ENCODE measurements at places on chromosomes 7 and 10.

DNA sequence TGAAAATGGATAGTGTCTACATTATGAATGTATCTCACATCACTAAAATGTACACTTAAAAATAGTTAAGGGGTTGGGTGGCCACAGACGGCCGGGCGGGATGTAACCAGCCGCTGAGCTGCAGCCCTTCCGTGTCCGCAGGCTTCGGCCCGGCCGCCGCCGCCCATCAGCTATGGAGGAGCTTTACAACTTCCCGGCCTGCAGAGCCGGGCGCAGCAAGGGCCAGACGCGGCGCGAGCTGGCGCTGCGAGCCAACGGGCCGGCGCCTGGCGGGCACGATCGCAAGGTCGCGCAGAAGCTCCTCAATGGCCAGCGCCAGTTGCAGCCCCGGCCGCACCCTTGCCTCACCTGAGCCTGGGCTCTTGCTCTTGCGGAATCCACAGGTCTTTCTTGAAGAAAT is 69.1 kb downstream of the KMT2C start:
- no peak for DNase-seq

DNA sequence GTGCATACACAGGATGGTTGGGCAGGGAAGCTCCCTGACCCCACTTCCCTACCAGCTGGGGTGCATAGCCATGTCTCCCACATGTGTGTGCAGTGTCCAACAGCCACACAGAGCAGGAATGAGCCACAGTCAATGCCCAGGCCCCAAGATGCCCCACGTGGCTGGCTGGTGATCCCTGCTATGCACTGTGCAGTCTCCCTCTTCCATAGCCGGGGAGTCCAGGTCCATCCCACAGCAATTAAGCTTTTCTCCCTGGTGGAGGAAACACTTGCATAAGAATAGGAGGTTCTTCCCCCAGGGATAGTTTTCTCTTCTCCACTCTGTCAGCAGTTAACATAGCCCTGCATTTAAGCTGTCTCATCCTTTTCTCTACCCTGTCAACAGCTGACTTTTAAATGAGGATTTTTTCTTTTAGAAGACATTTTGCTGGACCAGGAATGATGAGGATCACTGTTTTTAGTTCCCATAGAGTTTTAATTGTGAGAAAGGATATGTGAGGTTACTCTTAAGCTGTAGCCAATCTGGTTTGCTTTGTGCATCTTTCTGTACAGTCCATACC is 396.5 kb upstream of the VWC2 start:
- DNase-seq, result no peak

DNA sequence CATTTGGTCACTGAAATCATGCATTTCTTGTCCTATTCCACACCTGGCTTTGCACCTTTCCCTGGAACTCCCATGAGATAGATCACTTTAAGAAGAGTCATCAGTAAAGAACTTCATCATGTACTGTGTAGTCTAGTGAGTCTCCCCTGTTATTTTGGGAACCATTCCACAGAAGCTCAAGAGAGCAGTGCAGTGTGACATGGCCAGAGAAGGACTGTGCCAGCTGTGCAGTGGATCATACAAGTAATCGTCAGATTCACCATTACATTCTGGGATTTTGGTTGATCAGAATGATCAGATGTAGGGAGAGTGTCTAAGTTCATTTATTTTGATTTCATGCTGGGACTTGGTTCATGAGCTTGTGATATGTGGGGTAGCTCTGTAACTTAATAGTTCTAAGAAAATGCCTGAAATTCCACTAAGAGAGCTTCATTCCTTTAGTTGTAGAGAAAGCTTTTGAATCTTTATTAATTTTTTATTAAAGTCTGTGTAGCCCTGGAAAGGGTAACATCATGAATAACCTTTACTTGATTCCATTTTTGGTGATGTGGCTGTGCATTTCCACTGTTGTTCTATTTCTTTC is 166.8 kb downstream of the SUGCT start:
- no peak for DNase-seq

GRCh38 chr7:3908153-3908552 is 607.1 kb downstream of the SDK1 start:
- no peak for DNase-seq

DNA sequence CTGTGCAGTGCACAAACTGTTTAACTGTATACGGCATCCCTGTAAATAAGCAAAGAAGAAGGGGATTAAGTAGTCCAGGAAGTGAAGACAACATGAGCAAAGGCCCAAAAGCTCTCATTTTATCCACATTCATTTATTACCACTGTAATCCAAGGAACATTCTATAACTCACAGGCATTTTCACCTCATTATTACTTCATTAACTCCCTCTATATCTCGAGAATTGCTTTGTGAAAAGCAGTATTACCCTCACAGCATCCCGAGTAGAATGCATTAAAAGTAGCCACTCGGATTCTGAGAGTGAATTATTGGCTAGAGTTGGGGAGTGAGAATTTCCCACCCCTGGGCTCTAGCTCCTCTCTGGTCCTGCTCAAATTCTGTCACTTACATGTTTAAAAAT is 51.0 kb upstream of the CHCHD3 start:
- DNase-seq, result no peak

GRCh38 chr7:4162884-4163564 is 519.1 kb upstream of the FOXK1 start:
- no peak for DNase-seq

DNA sequence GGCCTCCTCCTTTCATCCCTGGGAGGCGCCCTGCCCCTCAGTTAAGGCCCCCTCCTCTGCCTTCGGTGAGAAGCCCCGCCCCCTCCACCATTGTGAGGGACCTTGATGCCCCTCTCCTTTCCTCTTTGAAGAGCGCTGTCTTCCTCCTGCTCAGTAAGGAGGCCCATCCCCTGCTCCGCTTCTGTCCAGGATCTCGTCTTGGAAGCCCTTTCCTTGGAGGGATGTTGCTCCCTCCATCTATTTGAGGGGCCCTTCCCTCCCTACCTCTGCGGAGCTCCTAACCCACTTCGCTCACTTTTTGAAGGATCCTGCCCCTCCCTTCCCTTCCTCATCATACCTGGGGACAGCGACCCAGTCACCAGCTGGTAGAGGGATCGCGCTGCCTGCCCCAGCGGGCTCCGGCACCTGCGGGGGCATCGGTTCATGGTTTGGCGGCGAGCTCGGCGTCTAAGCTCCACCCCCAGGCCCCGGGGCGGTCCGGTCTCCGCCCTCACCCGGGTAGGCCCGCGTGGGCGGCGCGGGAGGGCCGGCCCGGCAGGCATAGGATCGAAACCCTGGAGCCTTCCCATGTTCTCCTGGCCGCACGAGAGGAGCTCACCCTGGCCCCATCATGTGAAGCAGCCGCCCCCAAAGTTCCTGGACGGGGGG is 4.1 kb downstream of the KCNIP2 start:
- DNase-seq, result peak; percentile 51

GRCh38 chr10:1658658-1659057 is 78.7 kb downstream of the ADARB2 start:
- DNase-seq, result no peak

GRCh38 chr7:41148521-41148951 is 554.4 kb downstream of the INHBA start:
- no peak for DNase-seq

- DNase-seq, result no peak
Measured at GRCh38 chr10:106450966-106451365, 713.5 kb downstream of the SORCS1 start.

DNA sequence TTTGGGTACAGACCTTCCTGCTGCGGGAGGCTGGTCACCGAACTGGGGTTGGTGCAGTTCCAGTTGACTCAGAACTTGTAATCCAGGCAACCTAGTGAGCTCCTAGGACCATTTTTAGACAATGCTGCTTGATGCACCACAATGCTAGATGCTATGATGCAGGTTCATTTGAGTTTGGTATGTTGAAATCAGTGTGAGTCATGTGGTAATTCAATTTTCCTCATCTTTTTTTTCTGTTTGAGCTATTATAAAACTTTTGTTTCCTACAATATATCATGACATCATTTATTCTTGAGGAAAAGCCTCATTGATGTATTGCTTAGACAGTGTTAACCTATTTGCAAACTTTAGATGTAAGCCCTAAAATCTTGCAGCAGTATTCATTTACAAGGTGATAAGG is 40.9 kb upstream of the MTPN start:
- DNase-seq, result no peak

GRCh38 chr10:15864419-15864818 is 4.1 kb upstream of the MINDY3 start:
- DNase-seq, result no peak

DNA sequence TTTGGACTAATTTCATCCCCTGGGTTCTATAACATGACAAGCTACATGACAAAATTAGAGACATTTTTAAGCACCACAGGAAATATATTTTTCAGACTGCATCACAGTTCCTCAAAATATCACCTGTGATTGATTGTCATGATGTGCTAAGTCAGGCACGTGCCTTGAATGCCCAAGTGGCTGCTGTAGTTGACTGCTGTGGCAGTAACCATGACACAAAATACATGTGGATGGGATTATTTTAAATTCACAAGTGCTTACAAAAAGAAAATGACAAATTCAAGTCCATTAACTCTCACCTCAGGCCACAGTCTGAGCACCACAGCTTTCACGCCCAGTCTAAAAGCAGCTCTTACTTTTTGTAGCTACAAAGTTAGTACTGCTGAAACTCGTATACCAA is 45.5 kb downstream of the TNPO3 start:
- DNase-seq, result no peak

GRCh38 chr7:21300692-21301091 is 127.2 kb upstream of the SP4 start:
- no peak for DNase-seq

DNA sequence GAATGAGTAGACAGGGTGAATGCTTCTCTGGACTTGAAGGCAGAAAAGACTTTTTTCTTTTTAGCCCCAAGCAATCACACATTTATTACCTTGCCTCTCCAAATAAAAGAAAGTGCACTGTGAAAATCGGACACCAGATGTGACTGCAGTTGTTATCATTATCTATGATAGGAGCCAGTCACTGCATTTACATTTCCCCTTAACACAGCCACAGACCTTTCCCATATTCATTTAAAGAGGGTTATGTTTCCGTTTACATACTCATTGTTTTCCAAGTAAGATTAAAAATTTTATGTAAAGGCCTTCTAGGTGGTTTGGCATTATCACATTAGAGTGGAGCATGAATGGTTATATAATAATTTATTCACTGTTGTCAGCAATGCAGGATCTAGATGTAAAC is 586.8 kb downstream of the SORCS1 start:
- DNase-seq, result no peak

- DNase-seq, result no peak
Measured at GRCh38 chr10:69957886-69958555, 94.6 kb upstream of the MACROH2A2 start.

GRCh38 chr10:70942125-70942524 is 53.8 kb upstream of the PCBD1 start:
- no peak for DNase-seq

DNA sequence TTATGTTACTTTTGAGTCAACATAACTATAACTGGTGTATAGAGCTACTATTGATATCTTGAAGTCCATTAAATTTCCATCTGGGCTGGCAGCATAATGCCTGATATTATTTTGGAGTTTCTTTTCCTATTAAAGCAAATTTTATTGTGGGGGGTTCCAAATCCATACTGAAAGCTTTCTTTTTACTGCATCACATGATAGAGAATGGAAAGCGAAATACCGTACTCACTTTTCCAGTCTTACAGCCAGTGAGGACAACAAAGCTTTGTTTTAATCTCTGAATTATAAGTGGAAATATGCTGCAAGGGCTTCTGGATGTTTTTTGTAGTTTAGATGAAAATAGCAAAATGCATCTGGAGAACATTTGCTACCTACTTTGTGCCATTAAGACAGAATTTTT is 477.5 kb upstream of the SEMA3D start:
- no peak for DNase-seq

GRCh38 chr7:12322284-12322902 is 81.3 kb downstream of the VWDE start:
- no peak for DNase-seq

- DNase-seq, result no peak
Measured at GRCh38 chr10:86757113-86757972, 924 bp downstream of the BMPR1A start.

GRCh38 chr7:106901828-106902441 is 36.9 kb downstream of the PIK3CG start:
- DNase-seq, result no peak

DNA sequence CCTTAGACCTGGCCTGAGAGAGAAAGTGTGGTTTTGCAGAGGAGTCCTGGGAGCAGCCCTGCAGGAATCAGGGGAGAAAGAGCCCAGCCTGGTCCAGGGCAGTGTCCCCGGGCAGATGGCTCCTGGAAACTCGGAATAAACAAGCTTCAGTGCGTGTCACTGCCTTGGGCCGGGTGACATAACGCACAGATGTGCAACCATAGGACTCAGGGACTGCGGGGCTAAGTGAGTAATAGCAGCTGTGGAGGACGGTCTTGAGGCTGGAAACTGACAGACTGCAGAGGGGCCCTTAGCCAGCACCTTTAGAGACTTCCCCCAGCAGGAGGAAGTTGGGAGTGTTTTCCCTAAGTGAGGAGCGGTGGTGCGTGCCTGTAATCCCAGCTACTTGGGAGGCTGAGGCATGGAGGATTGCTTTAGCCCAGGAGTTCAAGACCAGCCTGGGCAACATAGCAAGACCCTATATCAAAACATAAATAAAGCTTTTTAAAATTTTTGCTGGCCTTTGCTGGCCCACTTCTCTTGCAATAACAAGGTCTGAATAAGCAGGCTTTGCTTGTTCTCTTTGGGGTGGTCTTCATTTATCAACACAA is 5.3 kb upstream of the CLIP2 start:
- DNase-seq, result no peak

GRCh38 chr10:55220975-55221374 is 419.9 kb upstream of the PCDH15 start:
- no peak for DNase-seq

GRCh38 chr7:78179211-78179610 is 380.6 kb downstream of the PHTF2 start:
- no peak for DNase-seq

GRCh38 chr10:76463111-76463510 is 1031.7 kb downstream of the LRMDA start:
- DNase-seq, result no peak

GRCh38 chr7:98125759-98126158 is 19.1 kb downstream of the LMTK2 start:
- DNase-seq, result no peak

- no peak for DNase-seq
Measured at GRCh38 chr10:44398747-44399658, 14.1 kb upstream of the CXCL12 start.

DNA sequence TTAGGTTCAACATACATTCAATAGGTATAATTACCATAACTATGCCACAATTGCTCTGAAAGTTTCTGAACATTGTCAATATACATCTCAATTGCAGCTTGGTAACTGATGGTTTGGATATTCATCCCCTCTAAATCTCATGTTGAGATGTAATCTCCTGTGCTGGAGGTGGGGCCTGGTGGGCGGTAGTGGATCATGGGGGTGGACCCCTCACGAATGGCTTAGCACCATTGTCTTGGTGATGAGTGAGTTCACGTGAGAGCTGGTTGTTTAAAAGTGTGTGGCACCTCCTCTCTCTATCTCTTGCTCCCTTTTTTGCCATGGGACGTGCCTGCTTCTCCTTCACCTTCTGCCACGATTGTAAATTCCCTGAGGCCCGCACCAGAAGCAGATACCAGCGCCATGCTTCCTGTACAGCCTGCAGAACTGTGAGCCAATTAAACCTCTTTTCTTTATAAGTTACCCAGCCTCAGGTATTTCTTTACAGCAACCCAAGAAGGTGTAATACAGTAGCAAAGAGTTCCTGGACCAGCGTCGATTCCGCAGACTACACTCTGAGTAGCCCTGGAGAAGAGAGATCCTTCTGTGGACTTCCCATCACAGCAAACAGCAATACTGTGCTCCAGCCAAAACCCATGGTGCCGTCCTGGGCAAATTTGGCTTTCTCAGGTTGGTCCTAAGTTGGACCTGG is 83.8 kb upstream of the GRB10 start:
- no peak for DNase-seq

All from T-helper 2 cell (primary cell).